ENCODE measurements at places on chromosomes 5 and 9. TPM values are rescaled to one million over a fixed set of nuclear protein-coding genes. Genes with fewer than 3 reads are reported as not detected.

Gene BARHL1
- not detected for total RNA-seq

Gene PRUNE2
- total RNA-seq, result 7.7 TPM

Gene LRRC14B
- total RNA-seq, result not detected

Gene ENG
- 29.0 TPM for total RNA-seq

Gene GPR21
- not detected for total RNA-seq

Gene IFNB1
- not detected for total RNA-seq

All from mesangial cell (primary cell).